Coronary artery (tissue), 2 donors: ENCODE measurements at places on chromosomes 11 and 22.

DNA sequence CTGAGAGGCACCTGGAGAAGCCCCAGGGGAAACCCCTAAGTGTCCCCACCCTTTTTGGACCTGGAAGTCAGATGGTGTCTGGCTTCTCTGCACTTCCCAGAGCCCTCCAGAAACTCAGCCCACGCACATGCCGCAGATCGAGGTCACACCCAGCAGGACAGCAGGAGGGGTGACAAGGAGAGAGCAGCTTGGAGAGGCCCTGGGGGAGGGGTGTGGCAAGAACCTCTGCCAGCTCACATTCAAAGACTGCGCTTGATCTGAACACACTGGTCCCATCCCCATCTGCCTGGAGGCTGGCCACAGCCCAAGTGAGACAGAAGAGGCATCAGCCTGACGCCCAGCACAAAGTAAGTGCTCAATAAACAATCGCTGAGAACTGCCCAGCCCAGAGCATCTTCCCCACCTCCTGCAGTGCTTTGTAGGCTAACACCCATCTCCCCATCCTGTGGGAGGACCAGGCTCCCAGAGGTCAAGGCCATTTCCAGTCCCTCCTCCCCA lies 21.4 kb downstream of the TMPRSS6 start:
- DNase-seq: no peak

DNA sequence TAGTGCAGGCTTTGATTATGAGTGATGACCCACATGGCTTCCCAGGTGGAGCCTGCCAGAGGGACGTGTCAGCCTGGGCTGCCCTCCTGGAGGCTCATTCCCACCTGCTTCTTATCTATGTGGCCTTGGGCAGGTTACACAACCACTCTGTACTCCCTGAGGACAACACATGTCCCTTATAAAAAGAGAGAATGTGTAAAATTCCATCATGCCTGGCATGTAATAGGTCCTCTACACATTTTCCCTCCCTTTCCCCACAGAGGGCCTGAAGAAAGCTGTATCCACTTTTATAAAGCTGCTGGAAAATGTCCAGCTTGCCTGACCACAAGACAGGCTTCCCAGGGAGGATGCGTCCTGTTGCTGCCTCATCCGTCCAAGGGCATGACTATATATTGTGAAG lies 55.0 kb upstream of the VSTM5 start:
- no peak for DNase-seq

GRCh38 chr11:66418986-66419308 lies 1.9 kb upstream of the NPAS4 start:
- DNase-seq: no peak

DNA sequence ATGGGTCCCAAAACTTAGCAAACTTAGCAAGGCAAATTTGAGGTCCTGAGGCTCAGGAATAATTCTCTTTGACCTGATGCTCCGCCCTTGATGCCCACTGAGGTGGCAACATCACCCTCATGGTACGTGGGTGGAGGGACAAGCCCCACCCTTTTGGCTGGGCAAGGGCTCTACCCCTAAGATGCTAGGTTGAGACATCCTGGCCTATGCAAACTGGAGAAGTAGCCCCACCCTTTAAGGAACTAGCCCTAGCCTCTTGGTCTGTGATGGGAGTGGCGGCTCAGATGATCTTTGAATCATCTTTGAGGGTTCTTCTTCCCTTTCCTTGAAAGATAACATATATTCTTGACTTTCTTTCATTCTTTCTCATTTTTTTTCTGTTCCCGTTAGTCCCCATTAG lies 32.9 kb downstream of the CABIN1 start:
- no peak for DNase-seq

- DNase-seq: no peak
Observed at GRCh38 chr22:35987487-35987886, 41.1 kb downstream of the RBFOX2 start.

DNA sequence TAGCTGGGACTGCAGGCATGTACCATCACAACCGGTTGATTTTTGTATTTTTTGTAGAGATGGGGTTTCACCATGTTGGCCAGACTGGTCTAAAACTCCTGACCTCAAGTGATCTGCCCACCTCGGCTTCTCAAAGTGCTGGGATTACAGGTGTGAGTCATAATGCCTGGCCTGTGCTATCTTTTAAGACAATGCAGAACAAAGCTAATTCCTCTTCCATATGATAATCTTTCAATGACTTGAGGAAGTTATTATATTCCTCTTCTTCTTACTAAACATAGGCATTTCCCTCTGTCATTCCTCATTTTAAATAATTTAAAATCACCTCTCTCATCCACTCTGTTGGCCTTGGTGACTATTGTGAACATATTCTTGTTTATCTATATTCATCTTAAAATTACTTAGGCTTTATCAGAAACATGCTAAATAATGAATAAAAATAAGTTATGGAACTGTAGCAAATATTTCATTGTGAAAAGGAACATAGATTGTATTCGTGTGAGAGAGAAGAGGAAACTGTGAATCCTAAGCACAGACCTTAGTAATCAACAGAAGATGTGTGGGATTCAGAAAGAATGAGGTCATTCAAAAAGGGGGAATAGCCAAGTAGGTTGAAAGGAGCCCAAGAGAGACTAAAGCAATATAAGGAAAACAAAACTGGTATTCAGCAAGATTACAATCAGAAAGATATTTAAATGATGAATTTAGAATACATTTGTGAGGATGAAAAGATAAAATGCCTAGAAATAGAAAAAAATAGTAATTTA lies 269.4 kb downstream of the TTC28 start:
- no peak for DNase-seq

- no peak for DNase-seq
Observed at GRCh38 chr22:24142241-24142640, 39.0 kb upstream of the SUSD2 start.

- no peak for DNase-seq
Observed at GRCh38 chr22:46008836-46009596, 32.1 kb upstream of the WNT7B start.

- no peak for DNase-seq
Observed at GRCh38 chr11:46122945-46123715, 1.9 kb upstream of the PHF21A start.

GRCh38 chr11:1862588-1863351 lies 9.9 kb downstream of the LSP1 start:
- DNase-seq: no peak

GRCh38 chr11:117426297-117426685 lies 98.6 kb downstream of the CEP164 start:
- DNase-seq: no peak

DNA sequence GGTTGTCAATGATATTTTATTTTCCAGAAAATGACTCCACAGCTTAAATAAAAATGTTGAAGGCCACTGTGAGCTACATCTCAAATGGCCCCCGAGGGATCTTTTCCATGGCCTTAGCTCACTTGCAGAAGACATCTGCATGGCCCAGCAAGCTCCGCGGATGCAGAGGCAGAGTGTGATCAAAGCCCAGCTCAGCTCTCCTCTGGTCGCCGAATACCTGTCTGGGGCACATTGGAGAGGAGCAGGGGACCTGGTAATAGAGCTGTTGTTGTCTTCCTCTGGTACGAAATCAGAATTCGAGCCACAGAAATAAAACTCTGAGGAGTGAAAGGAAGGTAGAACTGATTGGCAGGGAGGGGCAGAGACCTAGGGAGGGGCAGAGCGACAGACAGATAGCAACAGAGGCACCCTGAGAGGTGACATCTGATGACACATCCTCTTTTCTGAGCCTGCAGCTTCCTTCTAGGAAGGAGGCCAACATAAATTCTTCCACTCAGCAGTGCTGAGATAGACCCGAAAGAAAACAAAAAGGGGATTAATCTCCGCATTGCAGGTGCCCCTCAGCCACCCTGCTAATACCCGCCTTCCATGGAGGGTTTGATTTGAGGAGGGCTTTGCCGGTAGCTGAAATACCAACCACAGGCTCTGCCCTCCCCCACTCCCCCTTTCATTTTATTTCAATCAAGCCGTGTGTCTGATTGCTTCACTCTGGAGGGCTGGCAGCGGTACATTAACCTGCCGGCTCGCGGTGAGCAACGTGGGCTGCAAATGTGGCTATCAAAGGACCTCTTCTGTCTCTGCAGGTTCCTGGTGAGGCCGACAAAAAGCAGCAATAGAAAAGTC lies 759.4 kb downstream of the OPCML start:
- no peak for DNase-seq

DNA sequence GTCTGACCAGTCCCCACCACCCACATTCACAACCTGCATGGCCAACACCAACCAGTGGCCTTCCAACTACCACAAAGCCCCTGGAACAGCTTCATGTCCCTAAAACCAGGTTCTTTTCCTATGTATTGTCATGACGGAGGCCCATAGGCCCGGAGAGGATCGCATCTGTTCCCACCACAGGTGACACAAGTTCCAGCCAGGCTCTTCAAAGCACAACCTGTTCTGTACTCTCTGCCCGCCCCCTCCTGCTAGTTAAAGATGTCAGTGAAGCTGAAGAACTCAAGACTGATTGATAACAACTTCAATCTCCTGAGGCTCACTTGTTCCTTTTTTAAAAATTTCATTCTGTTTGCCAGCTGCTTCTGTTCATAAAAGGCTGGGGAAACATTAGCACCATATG lies 121.1 kb upstream of the GUCY1A2 start:
- no peak for DNase-seq

DNA sequence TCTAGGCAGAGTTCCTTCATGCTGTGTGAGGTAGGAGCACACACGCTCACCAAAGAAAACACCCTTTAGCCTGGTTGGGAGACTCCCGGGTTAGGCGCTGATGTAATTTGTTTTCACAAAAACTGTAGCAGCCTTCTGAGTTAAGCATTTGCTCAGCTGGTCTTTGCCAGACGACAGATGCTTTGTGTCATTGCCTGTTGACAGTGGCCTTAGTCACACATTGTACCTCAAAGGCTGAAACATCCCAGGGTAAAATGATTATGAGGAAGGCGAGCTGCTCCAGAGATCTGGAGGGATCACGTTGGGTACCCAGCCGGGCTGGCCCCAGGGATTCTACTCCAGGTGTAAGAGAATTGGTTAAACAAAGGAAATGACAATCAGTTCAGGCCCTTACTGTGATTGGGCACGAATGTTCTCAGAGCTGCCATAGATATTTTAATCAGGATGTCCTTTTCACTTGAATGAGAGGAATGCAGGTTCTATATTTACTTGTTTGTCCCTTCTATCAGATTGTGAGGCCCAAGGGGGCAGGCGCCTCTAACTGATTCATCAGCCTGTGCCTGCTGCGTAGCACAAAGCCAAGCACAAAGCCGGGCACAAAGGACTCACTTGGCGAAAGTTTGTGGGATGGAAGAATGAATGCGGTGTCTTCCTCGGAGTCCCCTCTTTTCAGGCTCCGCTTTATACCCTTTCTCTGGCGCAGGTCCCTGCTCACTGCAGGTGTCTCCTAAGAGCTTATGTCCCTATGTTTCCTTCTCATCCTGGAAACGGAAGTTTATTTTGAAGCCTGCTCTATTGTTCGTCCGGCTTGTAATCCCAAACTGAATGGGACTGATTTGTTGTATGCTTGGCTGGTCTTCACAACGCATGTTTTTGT lies 47.1 kb downstream of the ADM start:
- DNase-seq: no peak
